ENCODE measurements at places on chromosomes 3 and 15.

- DNase-seq: no peak
Measured at GRCh38 chr3:114421204-114421603, 127.4 kb downstream of the TIGIT start.

- no peak for DNase-seq
Measured at GRCh38 chr15:70853318-70853972, 512 bp downstream of the LARP6 start.

DNA sequence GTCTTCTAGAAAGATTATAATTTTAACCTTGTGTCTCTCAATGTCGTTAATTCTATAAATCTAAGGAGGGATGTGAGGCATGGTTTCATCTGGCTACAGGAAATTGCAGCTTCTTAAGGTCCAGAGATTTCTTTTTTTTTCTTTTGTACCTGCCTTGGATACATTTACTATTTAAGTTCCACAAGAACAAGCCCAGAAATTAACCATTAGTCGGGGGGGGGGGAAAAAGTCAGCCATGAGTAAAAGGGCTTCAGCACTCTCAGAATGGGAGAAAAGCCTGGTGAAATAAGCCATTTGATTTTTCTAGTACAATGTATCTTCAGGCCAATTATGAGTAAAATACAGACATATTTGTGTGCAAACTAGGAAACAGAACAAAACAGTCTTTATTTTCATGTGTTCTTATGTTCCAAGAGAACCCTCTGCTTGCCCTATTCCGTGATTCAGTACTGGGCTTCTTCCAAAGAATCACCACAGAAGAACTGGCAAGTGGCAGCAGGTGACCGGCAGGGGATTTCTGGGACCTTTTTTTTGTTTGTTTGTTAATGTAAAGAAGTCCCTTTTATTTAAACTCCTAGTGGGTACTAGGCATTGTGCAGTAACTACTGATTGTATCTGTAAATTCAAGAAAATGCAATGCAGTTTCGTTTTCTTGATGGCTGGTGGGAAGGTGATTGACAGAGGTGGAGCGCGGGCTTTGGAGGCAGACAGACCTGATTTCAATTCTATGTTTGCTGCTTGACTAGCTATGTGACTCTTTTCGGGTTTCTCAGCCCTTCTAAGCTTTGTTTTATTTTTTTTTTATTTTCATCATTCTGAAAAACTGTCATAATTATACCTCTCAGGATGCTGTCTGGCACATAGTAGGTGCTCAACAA lies 82.5 kb downstream of the PEX5L start:
- no peak for DNase-seq

- DNase-seq: no peak
Measured at GRCh38 chr3:191915712-191916111, 454.7 kb downstream of the PYDC2 start.

DNA sequence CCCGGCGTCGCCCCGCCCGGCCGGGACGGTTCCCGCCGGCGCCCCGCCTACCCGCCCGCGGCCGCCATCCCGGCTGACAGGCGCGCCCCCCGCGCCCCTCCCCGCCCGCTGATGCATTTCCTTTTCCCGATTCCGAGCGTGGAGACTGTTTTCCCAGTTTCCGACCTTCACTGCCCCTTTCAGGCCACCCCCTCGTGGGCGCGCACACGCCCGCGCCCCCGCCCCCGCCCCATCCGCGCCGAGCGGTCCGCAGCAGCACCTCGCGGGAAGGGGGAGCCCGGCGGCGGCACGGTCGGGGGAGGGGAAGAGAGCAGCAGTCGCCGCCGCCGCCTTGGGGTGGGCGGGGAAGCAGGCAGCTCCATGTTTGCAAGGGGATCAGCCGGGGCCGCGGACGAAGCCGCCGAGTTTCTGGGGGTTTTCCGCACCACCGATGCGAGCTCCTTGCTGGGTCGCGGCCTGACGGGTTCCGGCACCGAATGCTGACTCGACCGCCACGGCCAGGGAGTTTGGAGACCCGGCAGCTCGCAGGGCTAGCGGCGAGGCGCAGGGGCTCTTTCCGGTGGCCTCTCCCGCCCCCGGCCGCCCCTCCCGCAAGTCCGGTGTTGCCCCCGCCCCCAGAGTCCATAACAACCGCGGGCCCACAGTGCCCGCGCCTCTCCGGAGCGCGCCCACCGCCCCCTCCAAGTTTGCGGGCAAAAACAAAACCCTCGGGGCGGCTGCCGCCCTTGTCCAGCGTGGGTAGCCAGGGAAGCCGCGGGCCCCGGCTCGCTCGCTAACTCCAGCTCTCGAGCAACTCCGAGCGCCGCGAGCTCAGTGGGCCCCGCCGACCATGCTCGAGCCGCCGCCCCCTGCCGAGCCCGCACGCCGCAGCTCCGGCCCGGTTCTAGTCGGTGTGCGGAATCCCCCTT lies 3.2 kb upstream of the SIN3A start:
- peak; percentile 87 for DNase-seq

DNA sequence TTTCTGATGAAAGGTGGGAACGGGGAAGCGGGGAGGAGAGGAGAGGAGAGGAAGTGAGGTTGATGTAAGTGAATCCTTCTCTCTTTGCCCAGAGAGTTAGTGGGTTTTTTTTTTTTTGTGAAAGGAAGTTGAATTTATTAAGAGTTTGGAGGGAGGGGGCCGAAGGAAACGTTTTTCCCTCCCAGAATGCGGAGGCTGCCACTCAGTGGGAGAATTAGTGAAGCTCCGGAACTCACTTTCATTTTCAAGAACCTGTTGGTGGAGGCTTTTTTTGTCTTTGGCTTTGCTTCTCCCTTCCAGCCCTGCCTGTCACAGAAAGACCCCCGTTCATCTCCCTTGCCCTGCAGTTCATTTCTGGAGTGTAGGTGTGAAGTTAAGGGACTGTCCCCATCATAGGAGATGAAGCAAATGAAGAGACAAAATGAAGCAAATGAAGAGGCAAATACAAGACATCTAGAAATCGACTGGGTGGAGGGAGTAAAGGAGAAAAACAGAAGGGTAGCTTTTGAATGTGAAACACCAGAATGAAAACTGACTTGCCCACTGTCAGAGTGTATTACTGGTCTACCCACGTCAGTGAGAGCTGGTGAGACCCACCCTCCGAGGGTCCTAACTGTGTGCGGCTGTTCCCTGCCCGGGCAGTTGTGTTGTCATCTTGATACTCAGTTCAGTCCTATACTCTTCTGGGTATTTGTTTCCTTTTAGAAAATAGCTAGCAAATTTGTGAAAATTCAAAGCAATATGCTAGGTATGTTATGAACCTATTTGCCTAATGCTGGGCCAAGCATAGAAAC lies 91.5 kb downstream of the ITPR1 start:
- peak; percentile 30 for DNase-seq

- no peak for DNase-seq
Measured at GRCh38 chr3:51928438-51928837, 13.3 kb downstream of the RRP9 start.

- no peak for DNase-seq
Measured at GRCh38 chr3:46925585-46925934, 48.0 kb downstream of the PTH1R start.

DNA sequence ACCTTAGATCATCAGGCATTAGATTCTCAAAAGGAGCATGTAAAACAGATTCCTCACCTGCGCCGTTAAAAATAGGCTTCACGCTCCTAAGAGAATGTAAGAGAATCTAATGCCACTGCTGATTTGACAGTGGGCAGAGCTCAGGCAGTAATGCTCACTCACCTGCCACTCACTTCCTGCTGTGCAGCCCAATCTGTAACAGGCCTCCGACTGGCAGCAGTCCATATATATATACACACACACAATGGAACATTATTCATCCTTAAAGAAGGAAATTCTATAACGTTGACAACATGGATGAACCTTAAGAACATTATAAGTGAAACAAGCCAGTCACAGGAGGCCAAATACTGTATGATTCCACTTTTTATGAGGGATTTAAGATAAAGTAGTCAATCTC lies 24.5 kb downstream of the ZNF148 start:
- DNase-seq: no peak

GRCh38 chr3:174206607-174207192 lies 652.4 kb upstream of the NAALADL2 start:
- DNase-seq: no peak

DNA sequence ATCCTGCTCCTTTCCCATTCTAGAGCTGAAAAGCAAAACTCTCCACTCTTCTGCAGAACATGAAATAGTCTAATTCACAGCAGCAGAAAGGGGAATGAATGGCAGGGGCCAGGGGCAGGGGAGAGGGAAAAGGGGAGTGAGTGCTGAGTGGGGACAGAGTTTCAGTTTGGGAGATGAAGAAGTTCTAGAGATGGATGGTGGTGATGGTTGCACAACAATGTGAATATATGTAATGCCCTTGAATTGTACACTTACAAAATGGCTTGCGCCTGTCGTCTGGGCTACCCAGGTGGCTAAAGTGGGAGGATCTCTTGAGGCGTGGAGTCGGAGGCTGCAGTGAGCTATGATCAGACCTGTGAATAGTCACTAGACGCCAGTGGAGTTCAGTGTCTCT lies 78.5 kb upstream of the MEF2A start:
- no peak for DNase-seq

GRCh38 chr15:40412095-40412759 lies 6.6 kb downstream of the IVD start:
- DNase-seq: no peak

- no peak for DNase-seq
Measured at GRCh38 chr3:89571707-89572106, 464.3 kb downstream of the EPHA3 start.

DNA sequence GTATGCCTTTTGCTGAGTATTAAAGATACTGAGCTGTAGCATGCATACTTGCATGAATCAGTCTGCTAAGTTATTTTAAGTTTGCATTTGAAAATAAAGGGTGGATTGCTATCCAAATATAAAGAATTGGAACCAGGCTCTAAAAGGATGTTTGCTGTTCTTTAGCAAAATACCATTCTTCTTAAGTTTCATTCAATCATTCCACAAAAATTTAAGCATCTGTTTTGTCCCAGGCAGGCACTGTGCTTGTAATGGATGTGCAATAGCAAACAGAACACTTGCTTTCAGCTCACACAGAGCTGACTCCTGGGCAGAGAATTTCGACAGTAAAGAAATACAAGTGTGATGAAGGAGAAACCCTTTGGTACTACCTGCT lies 151.1 kb downstream of the PGPEP1L start:
- no peak for DNase-seq

- no peak for DNase-seq
Measured at GRCh38 chr3:100104817-100105413, 9.4 kb downstream of the FILIP1L start.

DNA sequence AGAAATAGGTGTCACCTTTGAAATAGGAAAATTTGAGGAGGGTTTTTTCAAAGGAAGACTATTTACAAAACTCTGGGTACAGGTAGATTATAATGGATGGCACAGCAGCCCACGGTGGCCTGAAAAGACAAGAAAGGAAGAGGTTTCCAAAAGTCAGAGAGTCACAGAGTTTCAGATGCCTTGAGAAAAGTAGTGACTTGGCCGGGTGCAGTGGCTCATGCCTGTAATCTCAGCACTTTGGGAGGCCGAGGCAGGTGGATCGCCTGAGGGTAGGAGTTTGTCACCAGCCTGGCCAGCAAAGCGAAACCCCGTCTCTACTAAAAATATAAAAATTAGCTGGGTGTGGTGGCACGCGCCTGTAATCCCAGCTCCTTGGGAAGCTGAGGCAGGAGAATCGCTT lies 35.2 kb downstream of the OSTN start:
- no peak for DNase-seq

- DNase-seq: no peak
Measured at GRCh38 chr3:141405025-141405424, 36.7 kb downstream of the ZBTB38 start.

GRCh38 chr3:134850761-134851160 lies 55.7 kb downstream of the EPHB1 start:
- DNase-seq: no peak

DNA sequence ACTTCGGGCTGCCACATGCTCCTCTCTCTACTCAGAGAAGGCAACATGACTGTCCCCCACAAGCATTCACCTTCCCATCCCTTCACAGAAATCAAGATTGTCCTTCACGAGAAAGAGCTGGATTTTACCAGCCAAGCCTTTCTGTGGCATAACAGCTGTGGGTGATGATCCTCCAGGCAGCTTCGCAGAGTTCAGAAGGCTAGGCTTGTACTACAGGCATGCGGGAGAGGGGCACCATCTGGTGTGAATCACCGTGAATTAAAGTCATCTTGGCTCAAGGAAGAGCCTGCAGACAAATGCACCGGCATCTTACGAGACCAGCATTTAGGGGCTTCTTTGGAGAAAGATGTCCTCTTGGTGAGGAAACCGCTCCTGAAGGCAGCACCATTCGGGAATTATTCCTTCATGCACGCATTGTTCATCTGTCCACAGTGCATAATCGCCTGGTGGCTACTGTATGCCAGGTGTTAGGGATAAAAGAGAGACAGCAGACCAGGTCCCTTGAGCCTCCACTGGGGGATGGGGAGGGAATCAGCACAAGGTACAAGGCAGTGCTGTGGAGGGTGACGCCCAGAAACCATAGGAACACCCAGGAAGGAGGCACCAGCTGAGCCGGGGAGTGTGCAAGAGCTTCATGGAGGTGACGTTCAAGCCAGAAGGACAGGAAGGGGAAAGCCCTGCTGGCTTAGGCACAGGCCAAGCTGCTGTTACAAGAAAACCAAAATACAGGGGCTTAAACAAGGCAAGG lies 108.6 kb downstream of the TMEM266 start:
- no peak for DNase-seq

DNA sequence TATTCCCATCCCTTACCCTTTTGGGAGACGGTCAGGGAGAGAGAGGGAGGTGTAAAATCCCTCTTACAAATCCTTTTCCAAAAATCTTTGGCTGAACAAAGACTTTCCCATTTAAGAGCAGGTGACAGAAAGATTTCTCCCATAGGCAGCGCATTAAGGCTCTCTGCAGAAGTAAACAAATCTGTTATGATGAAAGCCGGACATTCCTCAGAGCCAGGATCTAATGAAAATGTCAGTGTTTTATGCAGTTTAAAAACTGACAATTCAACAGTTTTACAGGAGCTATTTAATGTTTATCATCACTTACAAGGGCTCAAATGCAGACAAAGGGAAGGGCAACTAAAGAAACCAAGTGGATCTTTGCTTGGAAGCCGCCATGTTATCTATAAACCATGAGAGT lies 108.3 kb upstream of the WNT5A start:
- DNase-seq: no peak

GRCh38 chr15:37031198-37031597 lies 69.2 kb downstream of the MEIS2 start:
- no peak for DNase-seq

GRCh38 chr3:112730210-112730609 lies 89.3 kb upstream of the CCDC80 start:
- DNase-seq: no peak

- DNase-seq: no peak
Measured at GRCh38 chr3:27034255-27034654, 334.9 kb downstream of the NEK10 start.

- DNase-seq: peak; percentile 75
Measured at GRCh38 chr3:31462050-31462569, 70.6 kb upstream of the STT3B start.

All from CD4-positive, alpha-beta T cell treated with Interleukin-12 subunit alpha and Interleukin-12 subunit beta, for 1 hour (primary cell).